ENCODE measurements at places on chromosomes 4 and X.

- no peak for DNase-seq
Observed at GRCh38 chrX:96861661-96862060, 22.0 kb upstream of the RPA4 start.

- DNase-seq, result no peak
Observed at GRCh38 chr4:145511913-145512522, 30.4 kb downstream of the SMAD1 start.

DNA sequence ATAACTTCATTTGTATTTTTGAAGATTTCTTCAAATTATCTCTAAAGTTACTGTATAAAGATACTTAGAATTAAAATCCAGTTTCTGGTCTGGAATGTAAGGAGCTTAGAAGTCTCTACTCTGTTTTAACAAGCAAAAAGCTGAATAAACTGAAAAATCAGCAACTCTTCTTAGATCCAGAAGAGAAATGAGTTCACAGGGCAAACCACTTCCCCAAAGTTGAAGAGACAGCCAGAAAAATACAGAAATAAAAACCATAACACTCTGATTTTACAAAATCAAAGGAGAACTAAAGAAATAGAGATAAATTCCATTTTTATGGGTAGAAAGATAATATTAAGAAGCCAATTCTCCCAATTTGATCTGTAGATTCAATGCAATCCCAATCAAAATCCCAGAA lies 1166.8 kb downstream of the ADGRL3 start:
- DNase-seq, result no peak

GRCh38 chr4:41652971-41653370 lies 95.6 kb downstream of the PHOX2B start:
- no peak for DNase-seq

DNA sequence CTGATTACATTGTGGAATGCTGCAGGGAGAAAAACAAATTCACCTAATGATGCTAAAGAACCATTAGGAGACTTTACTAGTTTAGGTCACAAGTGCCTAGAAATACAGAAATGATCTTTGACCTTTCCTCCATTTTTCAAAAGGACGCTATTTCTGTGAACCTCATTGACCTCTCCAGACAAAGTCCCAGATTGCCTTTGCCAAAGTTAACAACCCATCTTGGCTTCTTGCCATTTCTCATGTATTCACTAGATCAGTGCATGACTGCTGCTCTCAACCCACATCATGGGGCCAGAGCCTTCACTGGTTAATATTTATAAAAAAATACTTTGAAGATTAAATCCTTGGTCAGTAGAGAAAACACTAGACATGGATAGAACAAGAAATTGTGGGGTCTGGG lies 19.9 kb upstream of the AR start:
- DNase-seq, result no peak

GRCh38 chr4:109375778-109376414 lies 57.7 kb upstream of the SEC24B start:
- no peak for DNase-seq

DNA sequence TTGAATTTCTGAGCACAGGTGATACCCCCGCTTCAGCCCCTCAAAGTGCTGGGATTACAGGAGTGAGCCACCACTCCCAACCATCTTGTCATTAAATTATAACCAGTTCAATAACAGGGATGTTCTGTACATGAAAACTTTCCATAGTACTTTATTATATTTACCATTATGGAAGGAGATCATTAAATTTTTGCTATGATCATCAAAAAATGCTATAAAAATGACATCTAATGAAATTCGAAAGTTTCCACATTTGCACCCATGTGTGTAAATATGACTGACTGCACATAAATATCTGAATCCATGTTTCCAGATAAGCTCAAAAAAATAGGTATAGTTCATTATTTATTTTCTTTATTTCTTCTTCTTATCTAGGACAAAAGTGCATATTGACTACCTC lies 182.6 kb downstream of the FBXO8 start:
- DNase-seq, result no peak

DNA sequence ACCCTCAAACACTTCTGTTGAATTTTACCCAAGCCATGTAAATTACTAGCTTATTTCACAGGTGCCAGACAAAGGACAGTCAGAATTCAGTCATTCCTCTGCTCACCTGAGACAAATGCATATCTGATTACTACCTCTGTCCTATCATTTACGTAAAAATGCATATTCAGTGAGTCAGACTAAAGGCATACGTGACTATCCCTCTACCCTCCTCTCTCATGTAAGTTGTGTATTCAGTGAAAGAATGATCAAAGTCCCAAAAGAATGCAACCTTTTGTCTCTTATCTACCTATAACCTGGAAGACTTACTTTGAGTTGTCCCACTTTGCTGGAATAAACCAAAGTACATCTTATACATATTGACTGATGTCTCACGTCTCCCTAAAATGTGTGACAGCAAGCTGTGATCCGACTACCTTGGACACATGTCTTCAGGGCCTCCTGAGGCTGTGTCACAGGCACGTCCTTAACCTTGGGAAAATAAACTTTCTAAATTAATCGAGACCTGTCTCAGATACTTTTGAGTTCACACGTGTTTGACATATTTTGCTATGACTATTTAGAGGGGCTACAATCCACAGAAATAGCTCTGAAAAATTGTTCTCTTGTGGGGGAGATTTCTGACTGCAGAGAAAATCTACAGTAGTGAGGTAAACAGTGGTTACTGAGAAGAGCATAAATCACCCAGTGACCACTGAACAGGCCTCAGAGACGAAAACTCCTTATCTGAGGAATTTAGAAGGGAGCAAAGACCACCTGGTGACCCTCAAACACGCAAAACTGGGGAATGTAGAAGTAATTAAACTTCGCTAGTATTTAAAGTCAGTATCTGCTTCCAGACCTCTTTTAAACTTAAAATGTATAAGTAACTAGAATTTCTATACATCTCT lies 1575.8 kb downstream of the STIM2 start:
- no peak for DNase-seq

DNA sequence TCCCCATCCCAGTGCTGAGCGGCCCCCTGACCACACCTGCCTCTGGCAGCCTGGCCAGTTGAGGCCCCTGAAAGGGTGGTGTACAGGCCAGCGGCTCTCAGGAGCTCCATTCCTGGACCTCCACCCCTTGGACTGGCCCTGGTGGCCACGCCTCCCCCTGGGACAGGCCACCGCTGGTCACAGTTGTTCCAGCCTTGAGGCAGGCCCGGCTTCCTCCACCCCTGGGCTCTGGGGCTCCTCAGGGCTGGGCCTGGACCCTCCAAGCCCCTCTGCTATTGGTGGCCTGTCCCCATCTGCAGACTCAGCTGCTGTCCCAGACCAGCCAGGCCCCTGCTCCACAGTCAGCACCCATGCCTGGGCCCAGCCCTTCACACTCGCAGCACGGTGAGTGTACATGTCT lies 93.2 kb upstream of the NKX1-1 start:
- DNase-seq, result no peak

GRCh38 chr4:81664079-81664478 lies 192.4 kb upstream of the RASGEF1B start:
- DNase-seq, result no peak

- no peak for DNase-seq
Observed at GRCh38 chr4:173318648-173319211, 15.4 kb downstream of the HMGB2 start.

DNA sequence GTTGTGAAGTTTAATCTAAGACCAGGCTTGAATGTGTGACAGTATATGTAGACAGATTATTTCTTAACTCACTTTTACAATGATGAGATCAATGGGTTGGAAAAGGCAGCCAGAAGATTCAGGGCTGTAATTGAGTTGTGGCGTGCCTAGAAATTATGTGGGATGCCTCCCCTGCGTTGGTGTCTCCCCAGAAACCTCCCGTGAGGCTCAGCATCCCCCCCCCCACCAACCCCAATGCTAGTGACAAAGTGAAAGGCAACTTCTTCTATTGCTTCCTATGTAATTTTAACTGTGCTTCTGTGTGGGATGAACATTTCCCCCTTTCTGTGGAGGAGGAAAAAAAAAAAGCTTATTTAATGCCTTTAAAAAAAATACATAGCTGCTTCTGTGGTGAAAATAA lies 297.9 kb downstream of the ARHGAP10 start:
- no peak for DNase-seq

- DNase-seq, result no peak
Observed at GRCh38 chr4:182063651-182064050, 179.6 kb upstream of the TENM3 start.

DNA sequence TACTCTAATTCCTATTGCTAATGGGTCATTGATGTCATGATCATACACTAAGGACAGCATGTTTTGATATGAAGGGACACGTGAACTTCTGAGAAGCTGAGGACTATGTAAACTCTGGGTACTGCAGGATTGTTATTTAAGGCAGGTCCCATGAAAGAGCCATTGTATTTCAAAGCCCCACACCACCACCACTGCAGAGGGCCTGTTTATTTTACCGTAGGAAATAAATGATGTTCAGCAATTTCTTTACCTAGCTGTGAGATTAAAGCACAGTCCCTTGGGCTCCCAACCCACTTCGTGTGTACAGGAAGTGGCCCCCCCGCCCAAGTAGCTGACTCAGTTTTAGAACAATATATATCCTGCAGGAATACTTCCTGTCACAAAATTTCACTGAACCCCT lies 89.8 kb upstream of the ACSL4 start:
- DNase-seq, result no peak

DNA sequence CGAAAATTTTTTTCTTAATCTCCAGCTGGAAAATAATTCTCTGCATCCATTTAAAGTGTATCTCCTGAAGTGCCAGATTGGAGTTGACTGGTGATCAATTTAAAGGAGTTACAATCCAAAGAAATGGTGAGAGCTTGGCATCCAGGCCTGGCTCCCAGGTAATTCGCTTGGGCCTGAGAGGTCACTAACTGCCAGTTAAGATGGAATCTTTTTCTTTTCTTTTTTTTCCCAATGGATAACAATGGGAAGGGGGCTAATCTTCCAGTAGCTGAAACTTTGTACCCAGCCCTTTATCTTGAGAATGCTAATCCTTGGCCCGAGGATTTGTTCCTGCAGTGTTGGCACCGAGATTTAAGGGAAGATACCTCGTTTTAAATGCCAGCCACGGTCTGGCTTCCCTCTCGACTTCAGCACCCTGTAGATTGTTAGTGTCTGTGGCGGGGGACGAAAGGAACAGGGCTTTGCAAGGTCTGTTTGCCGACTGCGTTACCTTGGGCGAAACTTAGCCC lies 13.3 kb upstream of the PITX2 start:
- no peak for DNase-seq

- no peak for DNase-seq
Observed at GRCh38 chr4:2886161-2886560, 42.5 kb downstream of the ADD1 start.

- no peak for DNase-seq
Observed at GRCh38 chrX:104105330-104106262, 6.7 kb upstream of the ZCCHC18 start.
